ENCODE measurements at places on chromosomes 4 and X.

DNA sequence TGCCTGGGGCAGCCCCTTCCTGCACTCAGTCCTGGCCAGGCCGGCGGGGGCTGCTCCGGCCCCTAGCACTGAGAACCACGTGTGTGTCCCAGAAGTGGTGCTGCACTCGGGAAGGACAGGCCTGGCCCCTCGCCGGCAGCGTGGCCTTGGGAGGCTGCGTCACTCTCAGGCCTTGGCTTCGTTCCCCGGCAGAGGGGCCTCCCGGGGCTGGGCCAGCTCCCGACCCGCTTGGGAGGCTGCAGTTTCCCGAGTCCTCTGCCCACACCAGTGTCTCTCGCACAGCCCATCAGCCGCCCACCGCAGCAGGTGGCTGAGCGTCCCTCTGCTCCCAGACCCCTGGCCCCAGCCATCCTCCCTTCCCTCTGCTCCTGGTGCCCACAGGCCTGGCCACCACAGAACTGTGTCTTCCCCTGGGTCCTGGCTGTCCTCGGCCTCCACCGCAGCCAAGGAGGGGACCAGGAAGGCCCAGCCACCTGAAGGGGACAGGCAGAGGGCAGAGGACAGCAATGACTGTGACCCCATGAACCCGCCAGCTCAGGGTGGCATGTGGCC, 10.9 kb upstream of the CPLX1 start:
- no peak for DNase-seq

DNA sequence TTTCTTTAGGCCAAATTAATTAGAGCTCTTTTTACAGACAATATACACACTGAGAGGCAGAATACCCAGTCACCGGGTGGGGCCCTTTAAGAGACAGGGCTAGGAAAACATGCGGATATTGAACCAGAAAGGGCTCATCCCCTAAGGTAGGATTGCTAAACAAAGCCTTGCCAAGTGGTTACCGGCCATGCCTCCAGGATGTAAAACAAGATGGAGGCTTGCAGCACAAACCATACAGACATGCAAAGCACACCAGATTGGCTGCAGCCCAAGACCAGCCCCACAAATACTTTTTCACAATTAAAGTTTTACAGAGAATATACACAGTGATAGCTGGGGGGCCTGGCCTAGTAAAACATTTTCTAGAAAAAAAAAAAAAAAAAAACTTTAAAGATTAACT, 210.0 kb downstream of the KLHL4 start:
- no peak for DNase-seq

DNA sequence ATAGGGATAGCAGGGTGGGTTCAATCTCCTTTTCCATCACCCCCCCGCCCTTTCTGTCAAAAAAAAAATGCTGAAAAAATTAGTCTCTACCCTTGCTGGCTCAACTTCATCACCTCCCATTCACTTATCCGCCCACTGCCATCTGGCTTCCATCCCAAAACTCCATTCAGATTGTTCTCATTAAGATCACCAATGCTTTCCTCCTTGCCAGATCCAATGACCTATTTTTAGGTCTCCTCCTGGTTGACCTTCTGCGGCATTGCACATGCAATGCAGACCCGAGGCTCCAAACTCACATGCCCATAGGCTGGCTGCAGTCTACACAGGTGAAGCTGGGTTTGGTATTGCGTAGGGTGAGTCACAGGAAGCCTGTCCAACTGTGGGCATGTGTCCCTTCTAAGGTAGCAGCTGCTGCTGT, 21.1 kb upstream of the STIM2 start:
- peak; percentile 28 for DNase-seq

GRCh38 chr4:146051223-146051622, 112.6 kb upstream of the ZNF827 start:
- DNase-seq: no peak

DNA sequence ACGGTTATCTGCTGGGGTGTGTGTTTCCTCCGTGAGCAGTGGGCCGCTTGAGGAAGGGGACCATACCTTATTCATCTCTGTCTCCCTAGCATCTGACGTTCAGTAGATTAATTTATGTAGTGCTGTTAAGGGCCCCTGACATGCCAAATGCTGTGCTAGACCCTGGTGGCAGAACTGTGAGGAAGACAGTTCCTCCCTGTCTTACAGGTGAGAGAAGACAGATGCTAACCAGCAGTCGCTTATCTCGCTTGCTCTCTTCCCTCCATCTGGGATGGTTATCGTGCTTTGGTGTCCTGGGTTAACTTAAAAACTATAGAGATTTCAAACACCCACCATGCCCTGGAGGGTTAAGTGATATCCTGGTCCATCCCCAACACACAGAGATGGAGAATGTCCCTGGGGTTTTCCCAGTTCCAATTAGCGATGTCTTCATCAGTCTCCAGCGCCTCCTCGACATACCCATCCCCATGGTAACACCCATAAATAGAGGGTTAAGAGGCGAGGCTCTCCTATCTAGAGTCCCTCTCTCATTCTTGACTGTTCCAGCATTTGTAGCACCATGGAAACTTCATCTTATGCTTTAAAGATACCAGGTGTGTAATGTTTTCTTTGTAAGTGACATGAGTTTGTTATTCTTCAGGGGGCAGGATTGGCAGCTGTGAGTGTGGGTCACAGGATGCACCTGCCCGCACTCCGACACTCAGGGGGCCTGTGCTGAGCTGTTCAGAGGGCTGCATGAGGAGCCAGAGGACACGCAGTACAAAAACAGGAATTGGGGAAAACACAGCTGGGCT, 135.2 kb downstream of the STK32B start:
- DNase-seq: no peak

GRCh38 chr4:136934601-136935000, 597.7 kb downstream of the PCDH18 start:
- DNase-seq: no peak

DNA sequence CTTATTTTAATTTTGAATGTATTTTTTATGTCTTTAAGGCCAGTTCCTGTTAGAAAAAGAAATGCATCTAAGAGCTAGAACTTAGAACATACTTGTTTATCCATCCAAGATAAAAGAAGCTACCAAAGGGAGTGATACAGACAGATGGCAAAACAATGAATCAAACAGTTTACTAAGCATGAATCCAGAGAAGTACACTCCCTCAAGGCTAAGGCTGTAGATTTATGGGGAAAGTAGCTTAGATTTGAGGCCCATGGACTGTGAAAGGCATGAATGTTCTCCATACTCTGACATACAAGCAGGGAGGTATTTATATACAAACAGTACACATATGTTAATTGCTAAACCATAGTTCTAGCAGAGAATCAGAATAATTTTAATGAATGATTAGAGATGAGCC, 255.3 kb upstream of the NRK start:
- DNase-seq: no peak

- no peak for DNase-seq
These were observed 30.8 kb upstream of the MTNR1A start for GRCh38 chr4:186586205-186586604.

DNA sequence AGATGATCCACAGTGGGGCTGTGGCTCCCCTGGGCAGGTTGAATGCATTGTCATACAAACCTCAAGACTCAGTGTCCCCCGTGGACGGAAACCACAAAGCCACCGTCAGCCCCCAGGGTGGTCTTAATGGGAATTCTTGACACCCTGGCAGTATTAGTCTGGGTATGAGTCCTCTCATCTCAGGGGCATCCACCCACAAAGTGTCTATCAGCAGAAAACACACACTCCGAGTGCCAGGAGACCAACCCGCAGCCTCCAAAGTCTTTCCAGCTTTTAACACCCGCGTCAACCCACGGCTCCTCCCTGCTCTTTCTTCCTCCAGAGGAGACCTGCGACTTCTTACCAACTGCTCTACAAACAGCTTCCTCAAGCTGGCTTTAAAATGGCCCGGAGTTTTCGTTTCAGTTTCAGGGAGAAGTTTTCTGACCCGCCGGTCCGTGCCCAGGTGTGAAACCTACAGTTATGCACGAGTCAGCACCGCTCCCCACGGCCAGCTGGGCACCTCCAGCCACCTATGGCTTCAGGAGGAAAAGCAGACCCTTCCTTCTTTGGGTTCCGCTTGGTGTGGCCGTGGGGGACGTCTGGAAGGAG, 14.4 kb upstream of the ASMTL start:
- DNase-seq: no peak

GRCh38 chr4:153439831-153440230, 26.3 kb upstream of the TMEM131L start:
- DNase-seq: no peak

DNA sequence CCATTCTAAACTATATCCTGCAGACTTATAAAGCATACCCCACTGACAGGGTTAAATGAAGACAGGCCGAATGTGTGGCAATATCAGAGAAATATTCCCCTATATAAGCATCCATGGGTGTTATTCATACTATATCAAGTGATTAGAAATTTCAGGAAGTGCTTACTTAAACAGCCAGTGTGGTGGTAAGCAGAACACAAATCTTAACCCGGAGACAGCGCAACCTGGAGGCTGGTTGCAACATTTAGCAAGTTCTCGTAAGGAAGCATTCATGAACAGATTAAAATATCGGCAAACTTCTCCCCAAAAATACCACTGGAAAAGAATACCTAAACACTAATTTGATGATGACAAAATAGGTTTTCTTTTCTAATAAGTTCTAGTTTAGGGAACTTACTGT, 261.2 kb downstream of the CBLL2 start:
- DNase-seq: no peak

GRCh38 chrX:152932598-152933175, 34.8 kb downstream of the ZNF185 start:
- DNase-seq: no peak

GRCh38 chrX:136588036-136588435, 56.0 kb downstream of the VGLL1 start:
- no peak for DNase-seq

GRCh38 chr4:145920205-145920604, 18.4 kb downstream of the ZNF827 start:
- peak; percentile 87 for DNase-seq

DNA sequence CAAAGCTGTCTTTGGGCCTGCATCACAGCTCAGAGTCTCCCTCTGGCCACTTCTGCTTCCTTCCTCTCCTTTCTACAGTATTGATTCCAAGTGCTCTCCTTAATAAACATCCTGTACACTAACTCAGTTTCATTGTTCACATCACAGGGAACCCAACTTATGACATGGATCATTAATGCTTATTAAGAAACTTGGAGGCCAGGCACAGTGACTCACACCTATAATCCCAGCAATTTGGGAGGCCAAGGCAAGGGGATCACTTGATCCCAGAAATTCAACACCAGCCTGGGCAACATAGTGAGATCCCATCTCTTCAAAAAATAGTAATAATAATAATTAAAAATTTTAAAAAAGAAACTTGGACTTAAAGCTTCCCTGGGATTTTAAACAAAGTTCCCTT, 89.2 kb upstream of the EFHC2 start:
- no peak for DNase-seq

GRCh38 chr4:83114576-83114975, at the start of gene PLAC8:
PLAC8 (minus strand) TSS chr4:83114729; CDS start chr4:83107921, 6,808 bp downstream.
- DNase-seq: no peak

GRCh38 chr4:85725721-85726170, 250.8 kb downstream of the ARHGAP24 start:
- DNase-seq: no peak

GRCh38 chr4:146342600-146343192, 128.4 kb downstream of the REELD1 start:
- DNase-seq: peak; percentile 24

GRCh38 chr4:26762650-26763049, 98.0 kb upstream of the STIM2 start:
- DNase-seq: no peak

DNA sequence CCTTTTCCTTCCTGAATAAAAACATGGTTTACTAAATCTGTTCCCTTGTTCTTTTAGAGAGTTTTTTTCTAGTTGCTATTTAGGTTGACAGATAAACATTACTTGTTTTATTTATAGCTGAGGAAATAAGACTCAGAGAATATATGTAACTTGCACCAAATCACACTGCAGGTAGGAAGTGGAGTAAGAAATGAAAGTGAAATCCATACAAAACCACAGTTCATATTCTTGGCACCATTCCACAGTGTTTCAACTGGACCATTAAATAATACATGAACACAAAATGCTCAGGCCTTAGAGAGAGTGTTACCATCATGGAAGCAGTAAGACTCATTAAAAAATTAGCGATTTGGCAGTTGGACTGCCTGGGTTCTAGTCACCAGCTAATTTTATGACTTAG, 326.9 kb upstream of the SLIT2 start:
- no peak for DNase-seq

DNA sequence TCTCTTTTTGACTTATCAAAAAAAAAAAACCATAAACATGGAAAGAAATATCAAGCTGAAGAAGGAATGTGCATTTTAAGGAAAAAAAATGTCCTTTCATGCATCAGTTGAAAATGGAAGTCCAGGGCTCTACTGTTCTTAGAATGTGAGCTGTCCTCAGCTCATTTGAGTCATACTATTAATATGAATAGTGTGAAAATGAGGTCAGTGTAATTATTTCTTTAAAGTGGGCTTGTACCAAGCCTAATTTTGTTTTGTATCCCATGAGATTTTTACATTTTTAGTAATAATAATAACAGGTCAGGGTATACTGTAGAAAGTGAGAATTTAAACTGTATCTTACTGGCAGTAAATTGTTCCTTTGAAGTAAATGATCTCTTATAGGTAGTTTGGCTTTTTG, 148.5 kb downstream of the NAA11 start:
- DNase-seq: no peak

- no peak for DNase-seq
These were observed 79.5 kb upstream of the SLC4A4 start for GRCh38 chr4:71259280-71259679.

GRCh38 chrX:81957900-81958545, 756.1 kb downstream of the SH3BGRL start:
- DNase-seq: no peak

DNA sequence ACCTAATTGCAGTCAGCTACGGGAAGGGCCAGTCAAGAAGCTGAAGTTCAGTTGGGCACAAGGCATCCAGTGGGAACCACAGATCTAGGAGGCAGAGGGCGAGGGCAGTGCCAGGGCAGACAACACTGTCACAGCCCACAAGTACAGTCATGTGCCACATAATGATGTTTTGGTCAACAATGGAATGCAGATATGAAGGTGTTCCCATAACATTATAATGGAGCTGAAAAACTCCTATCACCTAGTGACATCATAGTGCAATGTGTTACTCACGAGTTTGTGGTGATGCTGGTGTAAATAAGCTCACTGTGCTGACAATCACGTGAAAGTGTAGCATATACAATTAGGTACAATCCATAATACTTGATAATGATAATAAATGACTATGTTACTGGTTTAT, 4.5 kb upstream of the TMEM255A start:
- no peak for DNase-seq

GRCh38 chr4:159396151-159396550, 293.3 kb downstream of the RAPGEF2 start:
- DNase-seq: no peak

DNA sequence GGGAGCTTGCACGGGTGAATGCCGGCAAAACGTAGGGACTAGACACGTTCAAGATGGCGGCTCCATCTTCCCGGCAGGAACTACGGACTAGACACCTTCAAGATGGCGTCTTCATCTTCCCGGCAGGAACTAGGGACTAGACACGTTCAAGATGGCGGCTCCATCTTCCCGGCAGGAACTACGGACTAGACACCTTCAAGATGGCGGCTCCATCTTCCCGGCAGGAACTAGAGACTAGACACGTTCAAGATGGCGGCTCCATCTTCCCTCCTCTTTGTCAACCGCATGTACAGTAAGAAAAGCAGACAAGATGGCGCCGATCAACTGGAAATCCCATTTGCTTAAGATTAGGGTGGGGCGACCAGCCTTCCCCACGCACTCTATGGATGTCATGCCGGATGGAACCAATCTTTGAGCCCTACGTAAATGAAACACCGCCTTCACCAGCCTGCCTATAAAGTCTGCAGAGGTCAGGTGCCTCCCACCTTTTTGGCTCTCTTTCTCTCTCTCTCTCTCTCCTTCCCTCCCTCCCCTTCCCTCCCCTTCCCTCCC, 222.4 kb downstream of the CRLF2 start:
- DNase-seq: peak; percentile 55

- no peak for DNase-seq
These were observed 294.8 kb downstream of the ASMT start for GRCh38 chrX:1909419-1910206.
